ENCODE measurements at places on chromosomes 6 and 20.
A peak's percentile ranks its signal among the peaks of the same experiment; 100 is the strongest.

DNA sequence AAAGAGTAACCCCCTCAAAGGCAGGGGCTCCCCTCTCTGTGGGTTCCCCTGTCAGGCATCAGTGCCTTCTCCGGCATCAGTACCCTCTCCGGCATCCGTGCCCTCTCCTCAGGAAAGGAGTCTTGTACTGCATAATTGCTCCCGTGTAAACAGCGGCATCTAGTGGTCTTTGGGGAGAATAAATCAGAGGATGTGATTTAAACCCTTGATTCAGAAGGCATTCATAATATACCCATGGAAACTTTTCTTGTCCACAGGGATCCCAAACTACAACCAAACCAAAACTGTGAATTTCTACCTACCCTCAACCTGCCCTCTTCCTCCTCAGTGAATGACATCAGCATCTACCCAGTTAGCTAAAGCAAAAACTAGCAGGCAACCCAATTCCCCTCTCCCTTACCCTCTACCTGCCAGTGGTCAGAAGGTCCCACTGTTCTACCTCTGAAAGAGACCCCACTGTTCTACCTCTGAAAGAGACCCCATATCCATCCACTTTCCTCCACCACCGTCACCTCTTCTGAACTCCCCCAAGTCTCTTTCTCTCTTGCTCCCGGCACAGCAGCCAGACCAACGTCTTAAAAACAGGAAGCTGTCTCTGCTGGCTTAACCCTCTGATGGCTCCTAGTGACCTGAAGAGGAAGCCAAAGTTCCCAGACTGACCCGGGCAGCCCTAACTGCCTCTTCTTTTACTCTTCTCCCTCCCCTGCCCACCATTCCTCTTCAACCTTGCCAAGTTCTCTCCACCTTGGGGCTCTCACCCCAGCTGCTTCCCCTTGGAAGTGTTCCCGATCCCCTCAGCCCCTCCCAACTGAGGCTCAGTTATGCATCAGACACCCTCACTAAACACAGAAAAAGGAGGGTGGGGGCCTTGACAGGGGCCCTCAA lies 27.2 kb downstream of the UBE2V1 start:
- peak; percentile 14 for DNase-seq

DNA sequence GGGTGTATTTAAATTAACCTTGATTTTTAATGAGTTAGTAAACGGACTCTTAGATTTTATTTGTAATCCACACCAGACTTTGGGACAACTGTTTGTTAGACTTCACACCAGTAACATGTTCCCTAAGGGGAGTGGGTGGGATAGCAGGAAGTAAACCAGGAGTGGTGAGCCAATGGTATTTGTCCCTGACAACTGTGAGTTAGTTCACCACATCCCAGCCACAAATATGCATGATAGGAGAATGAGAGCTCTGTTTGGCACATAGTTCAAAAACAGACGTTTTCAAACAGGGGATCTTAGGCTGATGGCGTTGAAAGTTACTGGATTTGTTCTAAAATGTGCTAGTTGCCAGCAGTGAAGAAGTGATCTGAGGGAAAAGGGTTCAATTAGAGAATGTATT lies 18.7 kb upstream of the COL10A1 start:
- no peak for DNase-seq

- DNase-seq: no peak
These were observed 55.5 kb downstream of the ARID1B start for GRCh38 chr6:156832669-156833068.

GRCh38 chr20:20737158-20737557 lies 24.7 kb upstream of the RALGAPA2 start:
- DNase-seq: no peak

DNA sequence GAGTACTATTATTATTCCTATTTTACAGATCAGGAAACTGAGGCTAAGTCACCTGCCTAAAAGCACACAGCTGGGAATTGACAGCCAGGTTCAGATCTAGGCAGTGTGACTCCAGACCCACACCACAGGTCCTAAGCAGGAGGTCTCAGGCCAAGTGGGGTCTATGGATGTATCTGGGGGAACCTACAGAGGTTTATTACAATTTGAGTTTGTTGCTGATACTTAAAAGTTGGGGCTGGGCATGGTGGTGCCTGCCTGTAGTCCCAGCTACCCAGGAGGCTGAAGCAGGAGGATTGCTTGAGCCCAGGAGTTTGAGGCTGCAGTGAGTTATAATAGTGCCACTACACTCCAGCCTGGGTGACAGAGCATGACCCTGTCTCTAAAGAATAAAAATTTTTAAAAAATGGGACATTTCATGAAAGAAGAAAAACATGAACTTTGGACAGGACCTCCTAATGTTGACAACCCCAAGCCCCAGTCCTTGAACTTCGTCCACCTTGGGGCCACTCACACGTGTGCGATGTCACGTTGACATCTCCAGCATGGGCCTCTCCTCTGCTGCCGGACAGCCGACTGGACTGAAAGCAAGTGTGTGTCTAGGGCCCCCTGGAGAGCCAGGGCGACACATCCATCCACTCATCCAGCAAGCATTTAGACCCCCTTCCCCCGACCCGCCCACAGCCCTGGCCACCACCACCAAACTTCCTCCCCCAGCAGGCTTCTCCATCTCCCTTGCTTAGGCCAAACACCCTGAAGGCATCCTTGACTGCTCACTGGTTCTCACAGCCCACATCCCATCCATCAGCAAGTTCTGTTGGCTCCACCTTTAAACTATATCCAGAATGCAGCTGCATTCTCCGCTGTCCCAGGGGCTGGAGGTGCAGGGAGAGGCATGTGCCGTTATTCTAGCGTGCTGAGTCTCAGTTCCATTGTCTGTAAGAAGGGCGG lies 40.0 kb downstream of the NOL4L start:
- no peak for DNase-seq

DNA sequence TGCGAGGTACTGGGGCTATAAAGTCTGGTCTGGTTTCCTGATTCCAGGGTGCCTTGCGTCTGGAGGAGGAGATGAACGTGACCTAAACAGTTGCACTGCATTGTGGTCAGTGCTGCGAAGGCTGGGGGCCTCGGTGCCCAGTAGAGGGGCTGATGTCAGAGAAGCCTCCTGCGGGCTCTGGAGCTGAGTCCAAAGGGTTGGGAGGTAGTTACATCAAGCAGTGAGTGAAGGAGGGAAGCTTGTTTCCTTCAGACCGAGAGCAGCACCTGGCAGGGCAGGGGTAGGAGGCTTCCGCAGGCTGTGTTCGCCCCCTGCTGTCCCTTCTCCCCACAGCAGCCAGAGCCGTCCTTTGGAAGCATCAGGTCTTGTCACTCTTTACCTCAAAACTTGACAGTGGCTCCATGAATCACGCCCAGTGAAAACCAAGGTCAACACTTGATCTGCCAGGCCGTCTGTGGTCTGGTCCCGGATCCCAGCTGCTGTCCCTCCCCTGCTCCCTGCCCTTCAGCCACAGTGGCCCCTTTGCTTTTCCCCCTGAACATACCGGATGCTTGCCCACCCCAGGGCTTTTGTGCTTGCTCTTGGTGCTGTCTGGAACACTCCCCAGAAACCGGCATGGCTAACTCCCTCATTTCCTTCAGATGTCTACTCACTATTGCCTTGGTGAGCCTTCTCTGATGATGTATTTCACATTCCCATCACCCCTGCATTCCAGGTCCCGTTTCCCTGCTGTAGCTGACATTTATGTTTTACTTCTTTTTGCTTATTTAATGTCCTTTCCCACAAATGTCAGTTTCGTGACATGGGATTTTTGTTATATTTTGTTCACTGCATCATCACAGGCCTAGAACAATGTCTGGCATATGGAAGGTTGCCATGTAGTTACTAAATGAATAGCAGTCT lies 7.0 kb downstream of the DYNLRB1 start:
- DNase-seq: peak; percentile 73

DNA sequence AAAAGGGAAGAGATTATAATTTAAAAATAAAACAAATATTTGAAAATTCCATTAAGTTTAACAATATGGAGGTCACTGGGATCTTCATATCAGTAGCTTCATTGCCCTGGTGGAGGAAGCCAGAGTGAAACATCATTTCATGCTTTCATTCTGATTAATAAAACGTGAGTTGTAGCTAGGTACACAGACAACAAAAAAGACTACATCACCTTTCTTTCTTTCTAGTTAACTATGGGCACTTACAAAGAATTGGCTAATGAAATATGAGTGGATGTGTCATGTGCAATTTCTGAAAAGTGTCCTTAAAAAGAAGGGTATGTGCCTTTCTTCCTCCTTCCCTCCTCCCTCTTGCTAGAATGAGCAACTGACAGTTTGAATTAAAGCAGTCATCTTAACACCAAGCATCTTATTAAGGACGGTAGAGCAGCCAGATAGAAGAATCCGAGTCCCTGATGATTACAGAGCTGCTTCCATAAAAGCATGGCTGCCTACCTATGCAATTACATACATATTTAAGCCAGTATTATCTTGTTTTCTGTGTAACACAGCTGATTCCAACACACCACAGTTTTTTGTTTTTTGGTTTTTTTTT lies 3.4 kb downstream of the SERAC1 start:
- DNase-seq: no peak

DNA sequence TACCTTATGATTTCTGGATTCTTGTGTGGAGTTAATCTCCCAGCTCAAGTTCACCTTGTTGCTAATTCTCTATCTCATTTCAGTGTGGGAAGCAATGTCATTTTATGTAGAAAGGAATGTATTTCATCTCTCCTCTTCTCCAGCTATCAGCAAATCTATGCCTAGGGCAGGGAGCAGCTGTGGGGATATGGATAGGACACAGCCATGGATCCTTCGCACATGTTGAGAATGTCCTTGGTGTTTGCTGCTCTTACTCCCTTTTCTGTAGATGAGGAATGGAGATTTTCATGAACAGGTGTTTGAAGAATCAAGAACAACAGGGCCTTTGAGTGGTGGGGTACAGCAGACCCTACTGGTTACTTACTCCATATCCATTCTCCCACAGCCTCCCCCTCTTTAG lies 182.0 kb downstream of the UST start:
- DNase-seq: no peak

DNA sequence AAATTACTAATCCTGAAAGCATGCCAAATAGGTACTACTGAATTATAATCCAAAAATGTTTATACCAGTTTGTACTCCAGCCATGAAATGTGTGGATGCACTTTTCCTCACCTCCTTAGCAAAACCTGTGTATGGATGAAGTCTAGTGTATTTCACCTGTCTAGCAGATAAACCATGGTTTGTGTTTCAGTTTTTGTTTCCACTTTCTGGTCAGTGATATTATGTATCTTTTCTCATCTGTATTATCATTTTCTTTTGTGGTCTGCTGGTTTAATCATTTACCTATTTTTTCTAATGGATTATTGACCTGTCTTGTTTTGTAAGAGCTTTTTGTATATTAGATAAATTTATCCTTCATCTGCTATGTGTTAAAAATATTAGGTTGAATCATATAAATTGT lies 41.0 kb upstream of the TMEM217 start:
- no peak for DNase-seq

DNA sequence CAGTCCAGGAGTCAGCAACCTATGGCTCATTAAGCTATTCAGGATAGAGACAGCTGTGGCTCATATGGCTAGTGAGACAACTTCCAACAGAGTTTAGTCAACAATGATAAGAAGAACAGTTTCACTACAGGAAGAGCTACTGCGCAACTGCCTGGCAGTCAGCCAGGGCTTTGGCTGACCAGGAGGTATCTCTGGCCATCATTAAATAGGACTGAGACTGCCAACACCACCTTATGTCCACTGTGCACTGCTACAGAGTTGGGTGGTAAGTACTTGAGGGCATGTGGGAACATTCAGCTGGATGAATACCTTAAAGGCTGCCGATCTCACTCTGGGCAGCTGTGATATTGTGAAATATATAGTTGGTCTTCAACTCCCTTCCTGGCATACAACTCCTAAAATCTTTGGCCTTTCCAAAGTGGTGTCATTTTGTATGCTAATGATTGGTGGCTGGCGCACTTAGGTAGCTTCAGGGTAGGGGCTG lies 52.2 kb upstream of the FAM83C start:
- DNase-seq: no peak

- no peak for DNase-seq
These were observed 397.3 kb upstream of the NRSN1 start for GRCh38 chr6:23728707-23729106.

DNA sequence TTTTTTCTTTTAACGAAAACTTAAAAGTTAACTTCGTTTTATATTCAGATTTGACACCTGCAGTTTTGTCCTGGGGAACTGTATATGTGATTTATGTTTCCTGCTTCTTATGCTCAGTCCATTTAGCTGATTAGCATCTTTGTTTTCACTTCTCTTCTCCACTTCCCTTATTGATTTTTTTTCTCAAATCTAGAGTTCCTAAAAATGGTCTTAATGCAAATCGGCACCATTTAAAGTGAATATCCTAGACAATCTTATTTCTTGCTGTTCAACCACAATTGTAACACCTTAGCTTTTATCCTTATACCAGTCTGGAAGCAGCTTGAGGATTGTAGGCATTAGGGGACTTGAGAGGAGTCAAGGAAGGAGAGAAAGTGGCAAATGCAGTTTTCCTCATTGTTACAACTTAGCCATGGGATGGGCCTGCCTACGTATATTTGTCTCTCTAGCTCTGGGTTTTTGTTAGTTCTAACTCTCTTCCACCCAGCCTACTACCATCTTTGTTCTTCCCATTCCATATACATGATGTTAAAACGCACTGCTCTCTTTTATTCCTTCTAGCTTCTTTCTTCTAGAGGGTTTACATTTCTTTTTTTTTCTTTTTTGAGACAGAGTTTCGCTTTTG lies 8.5 kb downstream of the QRSL1 start:
- no peak for DNase-seq

GRCh38 chr6:89777455-89777854 lies 42.1 kb downstream of the MDN1 start:
- no peak for DNase-seq

- no peak for DNase-seq
These were observed 19.7 kb downstream of the ZBP1 start for GRCh38 chr20:57600320-57601210.

DNA sequence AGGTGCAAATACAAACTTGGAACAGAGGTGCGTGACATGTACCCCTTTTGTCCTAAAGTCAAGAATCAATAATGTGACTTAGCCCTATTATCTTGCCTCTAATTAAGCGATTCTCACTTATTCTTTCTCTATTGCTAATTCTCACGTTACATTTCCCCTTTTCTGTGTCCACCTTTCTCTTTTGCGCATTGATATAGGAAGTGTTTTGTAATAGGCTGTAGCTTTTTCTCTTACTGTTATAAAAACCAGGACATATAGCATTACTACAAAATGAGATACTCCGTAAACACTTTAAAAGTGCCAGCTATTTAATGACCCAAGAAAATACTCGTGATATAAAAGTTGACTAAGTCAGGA lies 669 bp upstream of the TMEM30A start:
- DNase-seq: no peak

DNA sequence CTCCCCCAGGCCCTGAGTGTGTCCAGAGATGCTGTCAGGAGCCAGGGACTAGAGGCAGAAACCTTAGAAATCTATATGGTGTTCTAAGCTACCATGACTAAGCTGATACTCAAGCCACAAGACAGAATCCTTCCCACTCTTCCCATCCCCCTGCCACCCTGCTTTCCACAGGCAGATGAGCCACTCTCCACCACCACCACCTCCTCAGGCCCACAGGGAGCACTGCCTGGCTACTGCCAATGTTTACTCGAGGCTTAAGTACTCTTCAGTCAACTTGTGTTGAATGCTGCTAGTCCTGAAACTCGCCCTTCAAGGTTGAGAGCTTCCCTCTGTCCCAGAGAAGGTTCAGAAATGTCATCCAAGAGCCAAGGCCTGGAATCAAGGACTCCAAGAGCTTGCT lies 56.2 kb downstream of the CENPW start:
- no peak for DNase-seq
